M059J (cell line): ENCODE measurements at places on chromosomes 4 and X.

DNA sequence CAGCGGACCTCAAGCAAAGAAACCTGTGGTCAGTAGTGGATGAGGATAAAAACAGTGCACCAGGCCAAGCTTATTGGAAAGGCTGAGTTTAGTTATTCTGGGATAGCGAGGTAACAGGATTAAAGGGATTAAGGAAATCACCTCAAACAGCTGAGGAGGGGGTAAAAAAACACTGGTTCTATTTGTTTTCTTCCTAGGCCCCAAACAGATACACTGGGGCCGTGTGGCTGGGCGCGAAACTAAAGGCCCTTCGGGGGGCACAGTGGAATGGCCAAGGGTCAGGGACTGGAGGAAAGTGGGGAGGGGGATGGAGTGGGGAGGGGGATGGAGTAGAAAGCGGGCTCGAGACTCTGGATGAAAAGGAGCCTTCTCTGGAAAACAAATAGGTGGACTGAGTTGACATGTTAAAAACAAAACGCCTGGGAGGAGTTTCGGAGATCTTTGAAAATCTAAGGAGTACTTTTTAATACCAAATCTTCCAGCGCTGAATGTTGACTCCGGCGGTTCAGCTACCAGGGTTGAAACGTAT is 2.9 kb downstream of the SOX3 start:
- no peak for DNase-seq

DNA sequence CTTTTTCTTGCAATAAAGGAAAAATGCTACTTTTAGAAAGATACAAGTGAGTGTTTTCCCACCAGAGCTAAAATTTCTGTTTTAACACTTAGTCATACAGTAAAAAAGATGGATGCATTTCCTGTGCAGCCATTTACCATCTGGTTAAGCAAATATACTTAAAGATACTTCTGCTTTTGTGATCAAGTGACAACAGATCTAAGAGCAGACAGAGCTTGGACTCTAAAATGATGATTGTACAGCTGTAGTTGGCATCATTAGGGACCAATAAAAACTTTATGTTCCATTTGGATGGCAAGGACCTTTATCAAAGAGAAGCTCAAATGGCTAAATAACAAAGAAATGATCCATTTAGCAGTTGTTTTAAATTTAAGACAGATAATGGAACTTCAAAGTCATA is 270.8 kb downstream of the FSTL5 start:
- DNase-seq = no peak

- DNase-seq = no peak
Observed at GRCh38 chrX:74431797-74432196, 10.5 kb downstream of the SLC16A2 start.

DNA sequence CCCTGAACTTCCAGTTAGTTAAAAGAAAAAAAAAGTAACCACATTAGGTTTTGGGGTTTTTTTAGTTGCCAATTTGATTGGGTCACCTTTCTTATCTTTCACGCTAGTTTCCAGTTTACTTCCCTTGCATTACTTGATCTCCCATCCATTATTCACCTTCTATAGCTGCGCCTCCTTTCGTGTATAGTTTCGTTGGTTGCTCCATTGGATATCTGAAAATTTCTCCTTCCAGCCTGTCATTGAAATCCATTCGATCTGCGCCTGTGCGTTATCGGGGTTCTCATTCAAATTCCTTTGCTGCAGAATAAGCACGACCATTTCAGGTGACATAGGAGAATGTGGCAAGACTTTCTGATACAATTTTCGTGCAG is 764 bp downstream of the TRAPPC11 start:
- DNase-seq = no peak

GRCh38 chr4:36286481-36286871 is 5.1 kb downstream of the DTHD1 start:
- DNase-seq = no peak
